ENCODE measurements at places on chromosomes 12 and 14.

- no peak for DNase-seq
Observed at GRCh38 chr14:20455355-20456300, 602 bp downstream of the APEX1 start.

DNA sequence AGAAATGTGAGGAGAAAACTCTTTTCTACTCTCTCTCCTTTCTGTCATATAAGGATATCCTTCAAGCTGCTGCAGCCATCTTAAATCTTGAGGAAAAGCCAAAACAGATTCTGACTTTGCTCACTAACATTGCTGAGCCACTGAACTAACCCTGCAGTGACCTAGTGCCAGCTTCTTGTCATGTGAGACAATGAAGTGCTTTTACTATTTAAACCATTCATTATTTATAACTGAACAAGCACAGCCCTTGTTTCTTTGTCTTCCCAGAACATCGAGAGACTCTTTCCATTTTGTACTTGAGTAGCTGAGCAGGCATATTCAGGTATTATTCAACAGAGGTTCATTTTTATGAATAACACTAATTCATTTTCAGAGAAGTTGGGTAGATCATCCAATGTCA is 455.0 kb upstream of the TMPO start:
- no peak for DNase-seq

GRCh38 chr12:111643427-111643826 is 42.3 kb downstream of the BRAP start:
- DNase-seq = no peak

- DNase-seq = no peak
Observed at GRCh38 chr12:26566675-26567074, 266.3 kb downstream of the ITPR2 start.

DNA sequence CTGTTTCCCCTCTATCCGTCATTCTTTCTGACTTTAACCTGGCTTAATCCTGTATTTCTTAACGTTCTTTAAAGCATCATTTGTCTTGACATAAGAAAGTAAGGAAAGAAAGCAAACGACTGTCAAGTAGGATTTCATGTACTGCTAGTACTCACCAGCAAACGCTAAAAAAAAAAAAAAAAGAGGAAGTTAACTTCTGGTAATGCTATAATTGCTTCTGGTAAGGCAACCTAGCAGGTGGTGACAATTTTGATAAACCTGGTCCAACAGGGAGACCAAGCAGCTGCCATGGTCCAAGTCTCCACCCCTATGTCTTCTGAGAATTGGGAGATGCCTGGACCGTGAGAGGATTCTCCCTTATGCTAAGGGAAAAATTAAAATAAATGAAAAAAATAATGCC is 306.6 kb downstream of the DAD1 start:
- DNase-seq = no peak

GRCh38 chr14:73258076-73258475 is 20.8 kb downstream of the PAPLN start:
- DNase-seq = no peak

GRCh38 chr12:39272871-39273655 is 169.9 kb downstream of the KIF21A start:
- no peak for DNase-seq

DNA sequence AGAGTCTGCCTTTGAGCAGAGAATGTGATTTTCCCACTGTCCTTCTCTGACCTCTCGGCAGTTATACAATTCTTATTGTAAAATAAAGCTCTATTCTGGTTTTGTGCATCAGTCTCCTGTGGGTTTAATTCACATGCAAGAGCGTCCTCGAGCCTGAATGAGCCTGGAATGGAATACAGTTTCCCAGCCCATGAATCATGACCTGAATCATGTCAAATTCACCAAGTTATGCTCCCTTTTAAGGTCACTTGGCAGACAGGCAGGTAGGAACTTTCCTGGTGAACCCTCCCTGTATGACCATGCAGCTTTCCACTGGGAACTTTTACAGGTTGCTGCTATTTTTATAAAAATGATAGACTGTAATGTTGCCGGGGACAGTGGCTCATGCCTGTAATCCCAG is 41.7 kb downstream of the BICD1 start:
- DNase-seq = no peak

GRCh38 chr12:6361834-6362233 is 13.5 kb downstream of the SCNN1A start:
- DNase-seq = no peak

DNA sequence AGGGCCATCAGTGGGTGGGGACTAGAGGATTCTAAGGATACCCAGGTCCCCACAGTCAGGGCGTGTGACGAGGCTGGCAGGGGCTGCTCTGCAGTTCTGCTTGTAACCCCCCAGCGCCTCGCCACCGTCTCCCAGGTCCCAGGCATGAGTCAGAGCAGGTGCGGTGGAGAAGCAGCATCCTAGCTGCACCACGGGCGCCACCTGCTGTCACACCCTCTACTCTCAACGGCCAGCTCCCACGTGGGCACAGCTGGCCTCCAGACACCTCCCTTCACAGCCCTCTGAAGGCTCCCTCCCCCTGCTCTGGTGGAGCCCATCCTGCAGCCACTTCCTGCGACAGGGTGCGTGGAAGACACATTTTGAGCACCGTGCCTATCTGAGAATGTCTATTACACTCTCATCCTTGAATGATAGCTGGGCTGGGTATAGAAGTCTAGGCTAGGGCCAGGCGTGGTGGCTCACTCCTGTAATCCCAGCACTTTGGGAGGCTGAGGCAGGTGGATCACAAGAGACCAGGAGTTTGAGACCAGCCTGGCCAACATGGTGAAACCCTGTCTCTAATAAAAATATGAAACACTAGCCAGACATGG is 6.9 kb upstream of the NUDT14 start:
- no peak for DNase-seq

DNA sequence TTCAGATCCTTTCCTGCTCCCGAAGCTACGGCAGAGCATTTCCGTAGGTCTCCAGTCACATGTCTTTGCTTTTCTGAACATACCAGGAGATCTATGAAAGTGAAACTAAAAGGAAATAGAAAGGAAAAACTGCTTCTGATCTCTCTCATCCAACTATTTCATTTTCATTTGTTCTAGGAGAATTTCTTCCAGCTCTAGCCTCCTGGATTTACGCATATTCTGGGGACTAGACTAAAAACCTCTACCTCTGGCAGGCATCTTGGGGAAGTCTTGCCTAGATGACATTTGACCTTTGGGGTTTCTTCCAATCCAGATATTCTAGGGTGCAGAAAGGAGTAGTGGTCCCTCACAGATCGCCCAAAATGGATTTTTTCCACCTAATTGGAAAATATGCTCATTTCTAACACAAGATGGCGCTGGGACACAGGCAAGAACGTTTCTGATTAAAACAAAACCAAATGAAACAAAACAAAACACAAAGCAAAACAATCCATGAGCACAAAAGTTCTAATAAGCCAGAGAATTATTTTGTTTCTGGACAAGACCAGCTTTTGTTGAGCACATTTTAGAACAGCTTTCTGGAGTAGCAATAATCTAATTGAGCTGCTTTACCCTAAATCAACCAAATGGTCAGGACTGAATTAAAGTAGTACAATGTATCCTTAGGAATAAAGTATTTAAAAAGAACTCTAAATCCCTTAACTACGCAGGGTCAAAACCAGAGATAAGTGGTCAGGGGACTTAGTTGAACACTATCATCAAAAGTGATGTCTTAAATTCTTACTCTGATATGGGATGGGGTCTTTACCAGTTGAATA is 12.3 kb upstream of the PARP11 start:
- DNase-seq = no peak

DNA sequence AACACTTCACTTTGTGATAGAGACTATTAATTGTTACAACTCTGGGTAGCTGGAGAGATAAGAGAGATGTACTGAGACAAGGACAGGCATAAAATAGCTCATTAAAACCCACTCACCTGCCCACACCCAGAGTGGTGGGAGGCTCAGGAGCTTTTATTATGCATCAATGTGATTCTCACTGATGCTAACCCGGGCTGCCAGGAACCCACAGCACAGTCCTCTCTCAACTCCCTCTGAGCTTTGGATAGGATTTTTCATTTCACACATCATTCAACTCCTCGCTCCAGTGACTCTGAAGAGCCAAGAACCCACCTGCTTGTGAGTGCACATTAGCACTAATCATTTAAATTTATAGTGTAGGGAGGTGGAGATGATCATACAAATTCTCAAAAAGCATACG is 827.9 kb downstream of the FLRT2 start:
- no peak for DNase-seq

DNA sequence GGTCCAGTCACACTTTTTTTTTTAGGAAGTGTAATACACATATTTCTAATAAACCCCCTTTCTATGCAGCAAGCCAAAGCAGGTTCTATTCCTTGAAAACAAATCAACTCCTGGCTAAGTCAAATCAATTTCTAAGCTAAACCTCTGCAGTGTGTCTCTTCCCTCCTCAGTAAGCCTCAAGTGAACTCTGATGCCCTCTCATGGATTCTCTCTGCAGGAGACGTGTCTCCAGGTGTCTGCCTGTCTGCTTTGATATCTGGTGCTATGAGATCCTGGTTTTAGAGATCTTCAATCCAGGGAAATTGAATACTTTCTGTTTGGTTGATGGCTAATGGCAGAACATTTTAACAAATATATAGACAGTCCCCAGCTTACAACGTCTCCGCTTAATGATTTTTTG is 791.7 kb downstream of the AACS start:
- DNase-seq = no peak

GRCh38 chr12:89345376-89345775 is 6.9 kb downstream of the DUSP6 start:
- DNase-seq = no peak

DNA sequence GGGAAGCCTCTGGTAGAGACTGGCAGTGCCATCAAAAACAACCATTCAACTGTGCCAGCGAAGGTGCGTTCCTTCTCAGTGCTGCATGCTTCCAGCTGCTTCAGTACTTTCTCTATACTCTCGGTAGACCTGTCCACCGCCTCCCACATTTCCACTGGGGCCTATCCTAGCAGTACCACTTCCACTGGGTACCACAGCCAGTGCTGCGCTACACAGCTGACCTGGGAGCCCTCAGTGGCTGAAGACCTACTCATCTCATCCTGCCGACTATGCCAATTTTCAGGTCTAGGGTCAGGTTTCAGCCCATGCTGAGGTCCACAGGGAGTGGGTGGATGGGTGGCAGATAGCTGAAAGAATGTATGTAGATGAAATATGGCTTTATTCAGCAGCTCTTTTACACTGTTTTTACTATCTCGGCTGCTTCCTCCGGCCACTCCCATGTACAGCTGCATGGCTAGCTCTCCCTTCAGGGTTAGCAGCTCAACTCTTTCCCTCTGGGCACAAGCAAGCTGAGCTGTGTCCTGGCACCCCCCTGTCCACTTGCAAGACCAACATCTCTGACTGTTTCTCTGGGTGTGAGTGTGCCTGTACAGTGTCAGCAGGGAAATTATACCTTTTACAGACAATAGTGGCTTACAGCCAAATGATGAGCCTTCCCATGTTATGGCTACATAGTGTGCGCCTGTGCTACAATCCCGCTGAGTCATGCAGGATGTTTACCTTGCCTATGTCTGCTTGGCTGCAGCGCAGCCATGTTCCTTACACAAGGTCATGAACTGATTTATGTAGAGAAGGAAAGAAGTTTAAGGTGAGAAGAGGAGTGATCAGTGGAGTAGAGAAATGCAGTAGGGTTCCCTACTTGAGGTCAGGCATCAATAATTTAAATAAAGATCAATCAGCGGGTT is 125.7 kb upstream of the DDHD1 start:
- DNase-seq = no peak

DNA sequence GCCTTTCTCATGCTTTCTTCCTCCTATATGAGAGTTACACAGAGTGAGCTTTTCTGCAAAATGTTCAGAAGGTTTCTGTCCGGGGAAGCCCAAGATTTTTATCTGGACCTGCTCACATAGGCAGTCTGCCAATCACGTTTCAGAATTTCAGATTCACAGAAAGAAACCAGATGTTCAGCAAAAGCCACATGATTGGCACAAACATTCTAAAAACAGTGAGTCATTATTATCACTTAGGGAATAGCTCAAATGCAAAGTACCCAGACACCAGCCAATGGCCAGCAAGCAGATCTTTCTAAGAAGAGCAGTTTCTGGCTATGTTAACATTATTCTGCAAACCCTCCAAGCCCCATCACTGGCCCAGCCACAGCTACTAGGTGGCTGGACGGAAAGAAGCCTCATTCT is 1558.5 kb upstream of the TMEM132C start:
- no peak for DNase-seq

GRCh38 chr12:3274664-3275063 is 197.5 kb downstream of the TSPAN9 start:
- no peak for DNase-seq

GRCh38 chr14:33646692-33647260 is 304.1 kb downstream of the EGLN3 start:
- no peak for DNase-seq

DNA sequence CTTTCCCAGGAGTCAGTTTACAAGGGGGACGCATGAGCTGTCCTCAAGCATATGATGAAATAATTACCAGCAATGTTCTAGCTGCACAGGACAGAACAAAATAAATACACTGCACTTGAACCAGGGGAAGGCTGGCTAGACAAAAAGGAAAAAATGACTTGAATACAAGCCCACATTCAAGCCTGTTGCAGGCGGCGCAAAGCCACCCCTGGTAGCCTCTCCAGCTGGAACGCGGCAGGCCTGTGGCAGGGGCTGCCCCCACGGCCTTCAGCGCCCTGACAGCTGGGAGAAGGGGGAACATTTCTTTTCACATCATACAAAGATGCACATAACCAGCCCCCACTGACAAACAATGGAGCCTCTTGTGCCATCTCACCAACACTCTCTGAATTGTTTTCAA is 57.1 kb downstream of the TRAFD1 start:
- DNase-seq = no peak

DNA sequence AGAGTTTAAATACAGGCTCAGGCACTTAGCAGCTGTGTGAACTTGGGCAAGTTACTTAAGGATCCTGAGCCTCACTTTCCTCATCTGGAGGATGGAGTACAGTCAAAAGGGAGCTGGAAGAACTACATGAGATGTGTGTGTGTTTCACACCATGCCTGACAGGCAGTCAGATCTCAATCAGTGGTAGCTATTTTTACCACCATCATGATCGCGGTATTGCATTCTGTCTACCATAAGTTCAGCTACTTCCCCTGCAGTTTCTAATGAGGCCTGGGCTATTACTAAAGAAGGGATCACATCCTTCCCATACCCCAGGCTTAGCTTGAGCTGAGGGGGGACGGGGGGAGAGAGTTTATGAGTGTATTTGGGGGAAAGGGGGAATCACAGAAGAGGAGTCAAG is 7.0 kb downstream of the AQP6 start:
- DNase-seq = no peak

- DNase-seq = no peak
Observed at GRCh38 chr12:24079083-24079482, 129.6 kb upstream of the SOX5 start.

- peak; percentile 42 for DNase-seq
Observed at GRCh38 chr14:92456215-92457015, 57.2 kb upstream of the RIN3 start.
